Foreskin fibroblast (primary cell): ENCODE measurements at places on chromosomes 3 and 15.
A peak's percentile ranks its signal among the peaks of the same experiment; 100 is the strongest.

DNA sequence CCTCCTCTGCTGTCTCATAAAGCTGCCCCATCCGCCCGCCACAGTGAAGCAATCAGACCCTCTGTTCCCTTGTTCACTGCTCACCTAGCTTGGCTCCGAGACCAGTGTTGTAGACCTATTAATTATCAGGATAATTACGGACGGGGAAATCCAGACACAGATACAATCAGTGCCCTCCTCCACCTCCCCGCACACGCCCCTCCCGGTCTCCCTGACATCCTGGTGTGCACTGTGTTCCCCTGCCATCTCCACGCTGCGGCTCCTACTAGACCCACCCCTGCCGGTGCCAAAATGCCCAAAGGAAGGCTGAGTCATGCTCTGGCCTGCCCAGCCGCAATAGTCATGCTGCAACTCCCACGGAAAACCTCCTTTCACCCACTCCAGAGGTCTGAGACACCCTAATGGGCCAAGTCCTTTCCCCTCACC is 277.3 kb upstream of the TLE3 start:
- peak; percentile 9 for DNase-seq

DNA sequence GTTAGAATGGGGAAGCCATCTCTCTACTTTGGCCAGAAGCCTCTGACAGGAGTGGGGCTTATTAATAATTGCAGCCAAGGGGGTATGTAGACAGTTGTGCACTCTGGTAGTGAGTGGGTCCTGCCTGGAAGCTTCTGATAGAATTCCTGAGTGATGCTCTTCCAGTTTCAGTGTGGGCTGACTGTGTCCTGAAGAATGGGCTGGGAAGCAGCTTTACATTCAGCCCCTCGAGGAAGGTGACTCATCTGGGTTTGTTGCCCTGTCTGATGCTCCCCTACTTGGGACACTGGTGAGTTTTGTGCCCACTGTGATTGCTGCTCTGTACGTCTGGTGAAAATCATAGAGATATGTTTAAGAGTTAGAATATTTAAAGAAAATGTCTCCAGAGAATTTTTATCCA is 444.7 kb upstream of the RBMS3 start:
- DNase-seq: no peak

GRCh38 chr15:75821786-75822345 is 21.4 kb upstream of the UBE2Q2 start:
- no peak for DNase-seq

DNA sequence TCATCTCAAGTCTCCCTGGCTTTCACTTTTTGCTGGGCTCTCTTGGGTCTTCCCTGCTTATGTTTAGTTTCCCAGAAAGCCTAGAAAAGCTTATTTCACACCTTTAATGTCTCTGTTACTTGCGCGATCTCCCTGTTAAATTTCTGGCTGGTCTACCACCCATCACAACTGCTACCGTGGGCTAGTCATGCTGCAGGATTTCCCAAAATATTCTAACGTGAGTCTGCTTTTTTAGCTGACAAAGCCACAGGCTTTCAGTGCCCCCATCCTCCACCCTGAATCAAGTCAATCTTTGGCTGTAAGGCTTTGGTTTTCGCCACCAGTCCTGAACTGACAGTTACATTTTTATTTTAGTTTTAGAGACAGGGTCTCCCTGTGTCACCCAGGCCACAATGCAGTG is 74.1 kb downstream of the SUMF1 start:
- DNase-seq: no peak

DNA sequence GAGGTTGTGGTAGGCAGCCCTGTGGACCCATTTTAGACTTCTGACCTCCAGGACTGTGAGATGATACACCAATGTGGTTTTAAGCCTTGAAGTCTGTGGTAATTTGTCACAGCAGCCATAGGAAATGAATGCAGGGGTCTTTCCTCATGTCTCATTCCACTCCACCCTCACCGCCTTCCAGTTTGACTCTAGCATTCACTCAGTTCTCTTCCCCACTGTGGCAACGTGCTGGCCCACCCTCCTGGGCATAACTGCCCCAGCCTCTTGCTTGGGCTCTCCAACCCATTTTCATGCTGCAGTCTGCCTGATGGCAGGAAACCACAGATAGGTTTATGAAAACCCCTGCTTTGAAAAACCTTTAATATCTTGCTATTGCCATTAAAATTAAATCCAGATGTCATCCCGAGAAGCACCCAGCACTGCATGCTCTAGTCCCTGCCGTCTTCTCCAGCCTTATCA is 7.3 kb upstream of the TRNT1 start:
- no peak for DNase-seq

- peak; percentile 53 for DNase-seq
Observed at GRCh38 chr3:44058022-44058867, 183.4 kb upstream of the TOPAZ1 start.

DNA sequence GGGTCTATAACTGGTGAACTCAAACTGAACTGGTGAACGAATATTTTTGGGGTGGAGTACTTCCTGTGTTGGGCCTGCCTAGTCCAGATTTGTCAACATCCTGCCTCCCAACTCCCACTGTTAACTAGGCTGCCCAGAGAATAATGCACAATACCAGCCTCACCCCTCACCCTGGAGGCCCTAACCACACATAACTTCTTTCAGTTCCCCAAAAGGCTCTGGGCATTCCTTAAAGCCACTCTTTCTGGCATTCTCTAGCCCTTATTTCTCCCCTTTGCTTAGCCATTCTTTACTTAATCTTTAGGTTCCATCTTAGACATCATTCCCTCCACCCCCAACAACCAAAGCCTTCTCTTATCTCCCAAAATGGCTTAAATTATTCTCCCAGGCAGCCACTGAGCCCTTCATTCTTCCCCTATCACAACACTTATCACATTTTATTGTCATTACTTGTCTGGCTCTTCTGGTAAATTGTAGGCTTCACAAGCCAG is 9.1 kb upstream of the SEC11A start:
- no peak for DNase-seq

GRCh38 chr3:179476215-179476614 is 24.9 kb upstream of the GNB4 start:
- DNase-seq: no peak

DNA sequence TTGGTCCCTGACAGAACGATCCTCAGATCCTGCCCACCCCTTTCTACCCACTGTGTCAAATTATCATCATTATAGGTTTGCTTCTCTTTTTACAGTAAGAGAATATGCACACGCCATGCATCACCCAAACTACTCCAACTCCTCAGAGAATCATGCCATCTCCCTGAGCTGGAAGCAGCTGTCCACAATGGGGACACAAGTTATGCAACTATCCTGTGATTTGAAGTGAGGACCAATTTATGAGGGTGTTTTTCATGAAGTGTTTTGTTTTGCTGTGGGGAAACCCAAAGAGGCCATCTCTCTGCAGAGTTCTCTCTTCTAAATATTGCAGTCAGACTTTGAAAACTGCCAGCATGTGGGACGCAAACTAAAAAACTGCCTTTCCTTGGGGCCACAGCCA is 35.8 kb upstream of the TNFSF10 start:
- no peak for DNase-seq

DNA sequence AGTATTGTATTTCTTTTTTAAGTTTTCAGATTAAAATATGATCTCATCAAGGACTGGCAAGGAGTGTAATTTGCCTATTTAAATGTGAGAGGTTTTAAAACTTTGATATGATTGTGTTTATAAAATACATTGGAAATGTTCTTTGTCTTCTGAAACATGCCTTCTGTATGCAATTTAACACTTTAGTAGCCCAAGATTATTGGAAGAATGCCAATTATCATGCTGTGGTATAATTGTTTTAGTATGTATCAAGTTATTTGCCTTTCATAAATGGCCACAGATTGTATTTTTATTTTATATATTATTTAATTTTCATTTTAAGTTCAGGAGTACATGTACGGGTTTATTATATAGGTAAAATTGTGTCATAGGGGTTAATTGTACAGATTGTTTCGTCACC is 31.7 kb downstream of the ECT2 start:
- no peak for DNase-seq

- DNase-seq: no peak
Observed at GRCh38 chr3:154180836-154181691, 59.9 kb downstream of the ARHGEF26 start.

GRCh38 chr3:171123915-171124314 is 97.4 kb upstream of the SLC2A2 start:
- no peak for DNase-seq

GRCh38 chr3:117281371-117281770 is 571.8 kb downstream of the TUSC7 start:
- DNase-seq: no peak

GRCh38 chr3:26369133-26369532 is 253.4 kb upstream of the LRRC3B start:
- no peak for DNase-seq

- peak; percentile 83 for DNase-seq
Observed at GRCh38 chr15:95799286-95800200, 531.0 kb upstream of the NR2F2 start.

GRCh38 chr3:66179793-66180192 is 41.0 kb upstream of the SLC25A26 start:
- peak; percentile 25 for DNase-seq

- no peak for DNase-seq
Observed at GRCh38 chr3:17013050-17013449, 128.3 kb downstream of the PLCL2 start.
